ENCODE measurements at places on chromosomes 2 and 18.

GRCh38 chr2:85601771-85602475 lies 575 bp downstream of the TMEM150A start:
- no peak for DNase-seq

- no peak for DNase-seq
Observed at GRCh38 chr18:44130376-44130942, 550.2 kb upstream of the SETBP1 start.

DNA sequence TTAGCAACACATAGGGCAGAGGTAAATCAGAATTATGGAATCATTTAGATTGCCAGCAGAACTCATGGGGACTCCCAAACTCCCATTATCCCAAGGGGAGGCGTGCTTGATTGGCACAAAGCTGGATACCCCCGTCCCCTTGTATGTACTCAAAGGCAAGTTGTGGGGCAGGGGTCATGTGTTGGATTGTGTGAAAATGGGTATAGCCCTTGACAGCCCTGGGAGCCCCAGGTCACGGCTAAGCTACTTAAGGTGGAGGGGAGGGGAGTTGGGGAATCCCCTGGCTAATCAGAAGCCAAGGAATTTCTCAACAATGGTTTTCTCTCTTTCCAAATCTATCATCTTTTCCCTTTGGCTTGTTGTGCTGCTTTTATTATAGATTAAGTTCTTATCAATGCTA lies 32.7 kb downstream of the CLIP4 start:
- DNase-seq: no peak

DNA sequence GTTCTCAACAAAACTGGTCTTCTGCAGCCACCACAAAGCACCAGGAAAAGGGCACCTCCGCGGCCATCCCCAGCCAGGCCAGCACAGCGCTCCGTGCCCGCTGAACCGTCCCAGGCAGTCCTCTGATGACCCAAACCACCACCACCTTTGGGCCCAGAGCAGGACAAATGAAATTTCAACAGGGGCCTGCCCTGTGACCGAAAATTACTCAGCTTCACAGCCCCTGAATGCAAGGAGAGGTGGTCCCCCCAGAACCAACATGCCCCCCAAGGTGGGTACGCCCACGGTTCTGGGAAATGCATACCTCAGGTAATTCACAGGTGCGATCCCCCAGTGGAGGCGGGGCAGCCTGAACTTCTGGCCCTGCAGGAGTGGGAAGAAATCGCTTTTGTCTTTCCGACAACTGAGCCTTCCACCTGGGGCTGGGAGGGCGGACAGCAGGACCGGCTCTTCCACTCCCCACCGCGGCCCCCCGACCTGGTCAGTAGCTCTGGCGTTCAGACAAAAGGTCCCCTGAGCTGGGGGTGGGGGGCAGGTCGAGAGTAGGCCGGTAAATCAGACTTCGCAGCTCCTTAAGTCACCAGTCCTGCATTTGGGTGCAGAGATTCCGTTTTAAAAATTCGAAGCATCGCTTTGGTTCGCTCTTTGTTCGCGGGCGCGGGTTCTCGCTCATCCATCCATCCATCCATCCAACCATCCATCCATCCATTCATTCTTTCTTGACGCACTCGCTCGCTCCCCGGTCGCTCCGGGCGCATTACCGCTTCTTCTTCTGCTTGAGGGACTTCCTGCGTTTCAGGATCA lies 1.4 kb downstream of the ARL4C start:
- no peak for DNase-seq

DNA sequence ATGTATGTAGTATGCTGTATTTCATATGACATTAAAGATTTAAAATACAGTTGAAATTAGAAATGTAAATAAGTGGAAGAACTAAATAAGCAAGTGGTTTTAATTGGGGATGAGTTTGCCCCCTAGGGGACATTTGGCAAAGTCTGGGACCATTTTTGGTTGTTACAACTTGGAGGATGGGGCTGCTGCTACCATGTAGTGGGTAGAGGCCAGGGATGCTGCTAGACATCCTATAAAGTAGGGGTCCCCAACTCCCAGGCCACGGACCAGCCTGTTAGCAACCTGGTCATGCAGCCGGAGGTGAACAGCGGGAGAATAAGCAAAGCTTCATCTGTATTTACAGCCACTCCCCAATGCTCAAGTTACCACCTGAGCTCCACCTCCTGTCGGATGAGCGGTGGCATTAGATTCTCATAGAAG lies 27.9 kb upstream of the ASNSD1 start:
- DNase-seq: no peak

GRCh38 chr2:61715506-61715905 lies 138.4 kb downstream of the FAM161A start:
- DNase-seq: no peak

GRCh38 chr2:1907291-1907690 lies 163.0 kb upstream of the PXDN start:
- no peak for DNase-seq

Measured in chondrocyte (in vitro differentiated cells).